NCI-H187 treated with DMSO at 0.1 percent for 48 hours (cell line): ENCODE measurements at places on chromosomes 3 and 15.

- no peak for DNase-seq
Observed at GRCh38 chr3:177282119-177282655, 84.9 kb upstream of the TBL1XR1 start.

DNA sequence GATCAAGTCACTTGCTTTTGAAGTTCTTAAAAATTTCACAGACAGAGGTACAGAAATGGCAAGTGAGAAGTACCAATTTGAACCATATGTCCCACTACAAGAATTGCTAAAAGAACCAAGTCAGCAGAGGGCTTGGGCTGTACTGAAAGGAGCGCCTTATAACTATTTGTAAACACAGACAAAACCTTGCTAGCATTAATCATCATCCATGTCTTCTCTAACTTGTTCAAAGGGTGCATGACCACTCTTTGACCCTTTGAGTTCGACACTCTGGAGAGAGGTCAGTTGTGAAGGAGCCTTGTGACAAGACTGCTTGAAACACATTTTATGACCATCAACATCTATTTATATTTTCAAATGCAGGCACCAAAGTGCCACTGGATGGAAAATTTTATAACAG is 191.7 kb downstream of the PDZRN3 start:
- DNase-seq, result no peak

DNA sequence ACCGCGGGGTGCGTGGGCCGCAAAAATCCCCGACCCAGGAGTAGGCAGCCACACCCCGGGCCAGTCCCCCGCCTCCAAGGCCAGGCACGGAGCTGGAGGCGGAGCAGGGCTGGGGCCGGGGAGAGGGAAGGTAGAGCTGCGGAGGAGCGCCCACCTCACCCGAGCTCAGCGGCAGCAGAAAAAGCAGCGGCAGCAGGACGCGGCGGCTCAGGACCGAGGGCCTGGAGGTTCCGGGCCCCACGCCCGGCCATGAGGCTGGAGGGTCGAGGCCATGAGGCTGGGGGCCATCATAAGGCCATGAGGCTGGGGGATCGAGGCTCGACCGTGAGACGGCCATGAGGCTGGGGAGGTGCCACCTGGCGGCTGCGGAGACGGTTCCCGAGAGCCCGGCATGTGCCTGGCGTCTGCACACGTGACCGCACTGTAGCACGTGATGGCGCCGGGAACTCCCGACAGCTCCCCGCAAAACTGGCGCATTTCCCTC is 32.9 kb upstream of the PRSS50 start:
- no peak for DNase-seq

DNA sequence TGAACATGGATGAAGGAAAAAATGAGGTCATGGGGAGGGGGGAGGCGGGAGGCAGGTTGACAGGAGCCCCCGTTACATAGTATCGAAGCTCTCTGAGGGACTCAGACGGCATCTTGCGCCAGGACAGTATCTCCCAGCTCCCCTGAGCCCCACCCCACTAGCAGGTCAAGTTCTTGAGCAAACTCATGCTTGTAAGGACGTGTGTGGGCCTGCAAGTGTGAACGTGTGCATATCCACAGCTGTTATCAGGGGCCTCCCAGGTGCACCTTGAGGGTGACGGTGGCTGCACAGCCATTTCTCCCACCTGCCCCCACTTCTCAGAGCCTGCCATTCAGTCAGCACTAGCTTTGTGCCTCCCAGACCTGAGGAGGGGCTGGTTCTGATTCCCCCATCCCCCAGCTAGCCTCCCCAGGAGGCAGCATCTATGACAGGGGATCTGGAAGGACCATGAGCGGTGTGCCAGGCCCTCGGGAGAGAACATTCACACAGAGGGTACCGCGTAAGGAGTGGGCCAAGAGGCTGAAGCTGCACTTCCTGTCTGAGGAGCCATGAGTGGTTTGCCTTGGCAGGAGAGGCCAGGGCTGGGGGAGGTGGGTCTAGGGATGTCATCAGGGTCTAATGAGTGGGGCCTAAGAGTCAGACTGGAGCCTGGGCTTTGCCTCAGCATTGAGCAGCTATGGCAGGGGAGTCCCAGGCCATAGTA is 2.9 kb downstream of the SEMA3F start:
- DNase-seq, result no peak

GRCh38 chr3:173007079-173007723 is 133.8 kb downstream of the SPATA16 start:
- DNase-seq, result no peak

- DNase-seq, result no peak
Observed at GRCh38 chr3:61805510-61806080, 244.2 kb downstream of the PTPRG start.

- DNase-seq, result no peak
Observed at GRCh38 chr3:100761211-100761942, 52.1 kb downstream of the TFG start.

- no peak for DNase-seq
Observed at GRCh38 chr3:31364711-31365110, 168.0 kb upstream of the STT3B start.

DNA sequence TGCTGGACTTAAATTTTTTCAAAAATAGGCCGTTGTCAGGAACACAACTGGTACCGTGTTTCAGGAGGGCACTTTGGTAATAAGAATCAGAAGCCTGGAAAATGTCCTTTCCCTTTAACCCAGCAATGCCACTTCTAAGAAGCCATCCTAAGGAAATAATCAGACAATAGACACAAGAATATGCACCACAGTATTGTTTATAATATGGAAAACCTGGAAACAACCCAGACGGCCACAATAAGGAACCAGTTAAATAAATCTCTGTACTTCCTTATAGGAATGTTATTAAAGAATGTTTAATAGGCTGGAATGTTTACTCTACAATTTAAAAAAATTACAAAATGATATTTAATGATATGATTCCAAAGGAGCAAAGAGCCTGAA is 30.4 kb upstream of the ATP1B3 start:
- DNase-seq, result no peak

GRCh38 chr3:12895391-12896062 is 54.2 kb upstream of the RPL32 start:
- no peak for DNase-seq

DNA sequence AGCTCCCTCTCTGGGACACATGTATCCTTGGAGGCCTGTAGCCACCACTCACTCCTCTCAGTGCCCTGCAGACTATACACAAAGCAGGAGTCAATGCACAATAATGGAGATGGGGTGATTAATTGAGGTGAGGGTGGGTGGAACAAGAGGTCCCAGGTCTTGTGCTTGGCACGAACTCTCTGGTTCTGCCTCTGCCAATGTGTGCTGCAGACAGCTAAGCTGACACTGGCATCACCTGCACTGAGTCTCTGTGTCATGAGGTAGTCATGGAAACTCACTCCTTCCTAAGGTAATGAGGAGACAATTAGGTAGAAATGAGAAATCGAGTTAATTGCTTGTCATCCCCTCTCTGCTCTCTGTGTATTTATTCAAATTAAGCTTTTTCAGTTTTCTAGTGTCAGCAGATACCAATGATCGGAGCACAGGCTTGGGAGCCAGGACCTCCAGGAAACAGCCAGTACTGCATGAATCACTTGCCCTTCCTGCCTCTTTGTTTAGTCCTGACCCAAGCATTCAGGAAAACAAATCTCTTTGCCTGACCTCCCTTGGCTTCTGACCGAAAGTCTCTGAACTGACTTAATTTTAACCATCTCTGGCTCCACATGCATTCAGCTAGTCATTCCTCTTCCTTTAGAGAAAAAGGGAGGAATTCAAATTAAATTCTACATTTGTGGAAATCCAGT is 56.7 kb downstream of the DRD3 start:
- no peak for DNase-seq

- no peak for DNase-seq
Observed at GRCh38 chr15:100879464-100880138, at the start of gene ALDH1A3. Gene ALDH1A3, plus strand, starts transcription at chr15:100879831. Its CDS starts 77 bp downstream, at chr15:100879908.

DNA sequence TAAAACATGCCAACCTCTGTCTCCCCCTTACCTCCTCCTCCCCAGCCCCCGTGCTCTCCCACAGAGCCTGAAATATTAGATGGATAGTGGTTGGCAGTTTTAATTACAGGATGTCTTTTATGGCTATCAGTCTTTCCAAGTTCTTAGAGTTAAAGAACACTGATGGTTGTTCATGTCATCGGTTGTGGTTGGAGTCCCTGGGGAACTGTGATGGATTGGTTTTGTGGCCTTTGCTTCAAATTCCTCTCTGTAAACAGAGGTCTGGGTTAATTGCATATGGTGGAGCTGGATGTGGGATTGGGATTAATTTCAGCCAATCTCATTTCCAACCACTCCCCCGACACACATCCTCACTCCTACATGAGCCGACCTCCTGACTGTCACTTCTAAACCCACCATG is 164.5 kb upstream of the PROK2 start:
- no peak for DNase-seq

- no peak for DNase-seq
Observed at GRCh38 chr3:176978441-176978840, 218.8 kb downstream of the TBL1XR1 start.

DNA sequence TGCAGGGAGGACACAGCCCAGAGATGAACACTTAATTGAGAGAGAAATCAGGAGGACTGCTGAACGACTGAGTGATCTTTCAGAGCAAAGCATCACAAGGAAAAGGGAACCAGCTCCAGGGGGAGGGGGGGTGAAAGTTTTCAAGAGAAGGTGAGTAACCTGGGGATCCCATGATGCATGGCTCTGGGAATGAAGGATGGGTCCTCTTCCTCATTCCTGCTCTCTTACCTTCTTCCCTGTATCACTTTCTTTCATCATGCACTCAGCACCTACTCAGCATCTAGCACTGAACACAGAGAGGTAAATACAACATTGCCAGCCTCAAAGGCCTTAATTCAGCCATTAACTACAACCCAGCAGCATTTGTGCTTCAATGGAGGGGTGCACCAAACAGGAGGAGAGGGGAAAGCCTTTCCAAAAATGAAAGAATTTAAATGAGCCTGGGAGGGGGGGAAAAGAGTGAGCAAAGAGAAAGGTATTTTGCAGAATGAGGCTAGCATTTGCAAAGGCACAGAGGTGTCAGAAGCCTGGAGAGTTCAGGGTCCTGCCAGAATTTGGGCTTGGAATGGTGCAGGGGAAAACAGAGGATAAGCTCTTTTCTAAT is 427.4 kb downstream of the FOXP1 start:
- no peak for DNase-seq

DNA sequence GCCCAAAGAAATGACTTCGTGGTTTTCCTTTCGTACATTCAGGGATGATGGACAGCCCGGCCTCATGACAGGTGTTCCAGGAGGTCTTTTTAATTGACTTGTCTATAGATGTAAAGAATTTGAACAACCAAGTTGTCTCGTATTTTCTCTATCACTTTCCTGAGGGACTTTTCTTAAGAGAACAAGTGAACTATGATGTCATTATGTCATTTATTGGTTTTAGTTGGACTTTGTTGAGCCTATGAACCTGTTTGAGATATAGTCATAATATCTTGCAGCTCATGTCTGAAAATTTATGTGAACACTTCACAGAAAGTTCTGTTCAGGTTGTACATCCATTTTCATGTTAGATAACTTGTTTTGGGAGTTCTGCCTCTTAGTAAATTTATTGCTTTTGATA is 89.2 kb downstream of the RBMS3 start:
- no peak for DNase-seq

- no peak for DNase-seq
Observed at GRCh38 chr3:64454179-64454578, 228.9 kb upstream of the PRICKLE2 start.

DNA sequence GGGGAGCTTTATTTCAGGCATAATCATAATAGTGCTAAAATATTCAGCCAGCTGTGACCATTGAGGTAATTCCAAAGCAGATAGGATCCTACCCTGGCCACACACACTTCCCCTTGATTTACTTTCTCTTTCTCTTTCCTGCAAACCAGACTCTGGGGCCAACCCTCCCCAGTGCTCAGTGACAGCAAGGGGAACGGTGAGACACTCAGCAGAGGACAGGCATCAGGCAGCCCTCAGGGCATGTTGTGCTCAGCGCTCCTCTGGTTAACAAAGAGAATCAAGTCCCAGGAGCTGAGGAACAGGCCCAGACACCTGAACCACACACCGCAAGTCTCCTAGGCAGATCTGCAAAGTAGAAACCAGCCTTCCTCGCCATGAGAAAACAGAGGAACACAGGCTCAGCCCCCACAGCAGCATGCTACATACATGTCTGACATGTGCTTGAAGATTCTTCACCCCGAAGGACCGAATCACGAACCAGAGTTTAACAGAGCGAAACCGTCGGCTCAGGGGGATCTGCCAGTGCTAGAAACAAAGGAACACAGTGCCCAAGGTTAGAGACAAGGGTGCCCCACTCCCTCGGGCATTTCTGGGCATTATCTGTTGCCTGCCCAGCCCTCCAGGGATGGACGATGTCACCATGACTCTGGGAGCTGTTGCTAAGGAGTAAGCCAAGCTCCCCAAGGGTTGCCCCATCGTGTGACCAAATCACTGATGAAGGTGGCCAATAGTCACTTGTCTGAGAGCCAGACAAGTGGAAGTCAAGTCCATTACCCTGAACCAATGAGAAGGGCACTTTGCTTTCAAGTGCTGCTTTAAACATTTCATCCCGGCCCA is 17.5 kb downstream of the HDC start:
- DNase-seq, result no peak

DNA sequence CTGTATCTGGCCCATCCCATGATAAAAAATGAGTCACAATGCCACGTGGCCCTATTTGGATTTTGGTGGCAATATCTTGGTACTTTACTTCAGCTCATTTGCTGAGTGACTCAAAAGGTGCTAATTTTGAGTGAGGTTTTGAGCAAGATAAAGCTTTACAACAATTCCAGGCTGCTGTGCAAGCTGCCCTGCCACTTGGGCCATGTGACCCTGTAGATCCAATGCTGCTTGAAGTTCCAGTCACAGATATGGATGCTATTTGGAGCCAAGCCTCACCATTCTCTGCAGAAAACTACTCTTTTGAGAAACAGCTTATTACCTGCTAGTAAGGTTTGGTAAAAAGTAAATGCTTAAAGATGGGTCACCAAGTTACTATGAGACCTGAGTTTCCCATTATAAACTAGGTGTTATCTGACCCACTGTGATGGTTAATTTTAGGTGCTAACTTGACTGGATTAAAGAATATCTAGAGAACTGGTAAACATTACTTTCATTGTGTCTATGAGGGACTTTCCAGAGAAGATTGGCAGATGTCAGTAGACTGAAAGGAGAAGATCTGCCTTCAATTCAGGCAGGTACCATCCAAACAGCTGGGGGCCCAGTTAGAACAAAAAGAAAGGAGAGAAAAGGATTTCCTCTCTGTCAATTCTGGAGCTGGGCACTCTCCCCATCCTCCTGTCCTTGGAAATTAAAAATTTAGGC is 1083.9 kb downstream of the DIPK2A start:
- no peak for DNase-seq

GRCh38 chr3:18853269-18853668 is 295.0 kb upstream of the KCNH8 start:
- no peak for DNase-seq

GRCh38 chr3:149609595-149609994 is 48.2 kb downstream of the WWTR1 start:
- no peak for DNase-seq

DNA sequence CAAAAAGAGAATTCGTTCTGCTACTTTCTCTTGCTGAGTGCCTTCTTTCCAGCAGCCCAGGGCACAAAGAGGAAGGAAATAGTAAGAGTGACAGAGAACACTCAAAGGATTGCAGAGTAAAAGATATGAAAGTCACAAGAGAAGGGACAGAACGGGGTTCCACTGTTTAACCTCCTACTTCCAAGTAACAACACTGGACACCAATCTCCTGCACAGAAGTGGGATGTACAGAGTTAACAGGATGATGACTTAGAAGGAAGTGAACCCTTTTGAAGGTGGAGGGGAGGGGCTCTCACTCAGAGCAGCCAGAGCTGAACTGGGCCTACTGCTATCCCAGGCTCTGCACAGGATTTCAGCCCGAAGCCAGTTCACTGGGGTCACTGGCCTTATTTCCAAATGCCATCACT is 130.1 kb upstream of the PRICKLE2 start:
- DNase-seq, result no peak
